ENCODE measurements at places on chromosomes 6 and 20.

DNA sequence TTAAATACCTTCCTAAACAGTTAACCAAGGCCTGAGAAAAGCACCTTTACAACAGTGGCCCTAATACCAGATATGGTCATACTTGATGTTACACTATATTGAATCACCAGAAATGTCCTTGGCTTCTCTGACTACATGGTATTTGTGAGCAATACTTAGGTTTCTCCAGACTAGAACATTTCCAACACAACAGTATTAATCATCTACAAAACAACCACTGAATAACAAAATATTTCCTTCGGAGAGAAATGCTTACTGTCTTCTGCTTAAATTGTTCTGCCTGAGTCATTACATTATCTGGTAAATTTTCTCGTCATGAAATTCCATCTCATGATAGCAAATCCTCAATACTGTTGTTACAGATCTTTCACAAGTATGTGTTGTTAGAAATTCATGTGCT is 252.9 kb upstream of the RUNX2 start:
- no peak for DNase-seq

GRCh38 chr6:159646116-159646515 is 46.9 kb downstream of the SOD2 start:
- DNase-seq: no peak

GRCh38 chr6:46116289-46116688 is 13.5 kb upstream of the ENPP4 start:
- no peak for DNase-seq

DNA sequence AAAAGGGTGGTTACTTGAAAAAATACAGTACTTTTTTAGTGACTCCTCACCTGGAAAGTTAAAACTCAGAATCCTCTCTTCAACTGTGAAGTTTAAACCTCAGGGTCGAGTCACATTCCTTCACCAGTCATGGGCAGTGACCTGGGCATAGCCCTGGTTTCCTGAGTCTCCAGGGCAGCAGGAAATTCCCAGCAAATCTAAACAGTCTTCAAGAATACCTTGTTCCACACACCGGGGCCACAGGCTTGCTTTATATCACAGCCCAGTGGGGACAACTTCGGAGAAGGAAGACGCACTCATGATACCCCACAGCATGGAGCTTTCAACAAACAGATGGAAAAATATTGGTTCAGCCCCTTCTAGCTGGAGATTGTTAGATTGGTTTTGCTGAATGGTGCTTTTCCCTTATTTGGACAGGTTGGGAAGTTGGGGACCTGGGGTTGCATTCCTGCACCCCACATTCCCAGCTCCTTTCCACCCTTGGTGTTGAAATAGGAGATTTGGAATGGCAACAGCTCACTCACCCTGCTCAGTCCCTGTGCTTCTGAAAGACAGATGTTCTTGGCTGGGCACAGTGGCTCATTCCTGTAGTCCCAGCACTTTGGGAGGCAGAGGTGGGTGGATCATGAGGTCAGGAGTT is 113.0 kb upstream of the TMEM170B start:
- DNase-seq: no peak

DNA sequence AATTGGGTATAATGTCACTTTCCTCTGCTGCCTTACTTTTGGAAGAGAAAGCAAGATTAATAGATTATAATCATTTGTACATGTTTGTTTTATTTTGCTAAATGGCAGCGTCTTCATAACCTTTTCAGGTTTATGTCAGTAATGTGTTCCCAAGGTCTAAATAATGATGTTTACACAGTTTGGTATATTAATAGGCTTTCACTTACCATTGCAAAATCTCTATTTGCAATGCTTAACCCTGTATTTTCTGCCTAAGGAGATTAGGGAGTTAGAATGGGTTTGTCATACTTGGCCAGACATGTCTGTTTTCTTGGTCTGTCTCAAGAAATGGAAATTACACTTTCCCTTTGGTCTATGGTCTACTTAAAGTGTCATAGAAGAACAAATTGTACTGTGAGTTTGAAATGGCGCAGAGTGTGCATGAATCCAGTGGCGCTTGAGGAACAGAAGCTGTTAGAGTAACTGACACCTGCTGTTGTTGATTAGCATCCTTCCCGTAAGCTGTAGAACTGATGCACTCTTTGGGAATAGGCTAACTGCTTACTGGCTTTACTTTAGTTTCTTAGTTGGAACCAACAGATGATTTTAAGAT is 261.1 kb downstream of the SAMD5 start:
- DNase-seq: no peak

- DNase-seq: no peak
These were observed 59.7 kb upstream of the SNX9 start for GRCh38 chr6:157763129-157763903.

Measured in stimulated activated CD4-positive, alpha-beta T cell treated with anti-CD3 and anti-CD28 coated beads, Interleukin-12 subunit alpha, Interleukin-12 subunit beta, amount 100 ng/mL, for 4 hours (primary cell).